ENCODE measurements at places on chromosomes 1 and 21.

DNA sequence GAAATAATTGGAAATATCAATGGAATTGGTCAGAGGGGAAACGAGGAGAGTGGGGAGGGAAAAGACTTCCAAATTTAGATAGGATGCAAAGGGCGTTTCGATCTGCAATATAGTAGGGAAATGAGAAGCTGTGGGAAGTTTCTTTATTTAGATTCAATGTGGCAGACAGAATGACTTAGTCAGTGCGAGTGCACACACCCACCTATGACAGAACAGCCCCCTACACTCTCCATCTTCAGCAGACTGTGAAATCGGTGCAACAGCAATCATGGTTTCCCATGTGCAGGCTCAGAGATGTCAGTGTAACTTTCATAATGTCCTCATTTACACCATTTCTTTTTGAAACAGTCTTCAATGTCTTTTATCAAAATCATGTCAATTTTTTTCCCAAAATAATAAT lies 46.0 kb downstream of the DIP2A start:
- DNase-seq, result no peak

DNA sequence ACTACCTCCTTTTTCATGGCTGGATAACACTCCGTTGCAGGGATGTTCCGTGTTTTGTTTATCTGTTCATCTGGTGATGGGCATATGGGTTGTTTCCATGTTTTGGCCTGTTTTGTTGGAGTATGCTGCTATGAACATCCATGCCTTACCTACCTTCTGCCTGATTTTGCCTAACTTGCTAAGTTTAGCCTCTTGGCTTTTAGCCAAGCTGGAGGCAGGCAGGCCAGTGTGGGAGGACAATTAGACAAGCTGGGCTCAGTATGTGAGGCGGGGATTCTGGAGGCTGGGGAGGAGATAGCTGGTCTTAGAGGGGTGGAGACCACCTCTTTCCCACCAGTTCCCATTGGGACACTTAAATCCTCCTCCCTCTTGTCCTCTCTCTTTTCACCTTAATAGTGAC lies 98.4 kb upstream of the WNT4 start:
- DNase-seq, result no peak

GRCh38 chr21:34046917-34047316 lies 26.5 kb upstream of the MRPS6 start:
- no peak for DNase-seq

DNA sequence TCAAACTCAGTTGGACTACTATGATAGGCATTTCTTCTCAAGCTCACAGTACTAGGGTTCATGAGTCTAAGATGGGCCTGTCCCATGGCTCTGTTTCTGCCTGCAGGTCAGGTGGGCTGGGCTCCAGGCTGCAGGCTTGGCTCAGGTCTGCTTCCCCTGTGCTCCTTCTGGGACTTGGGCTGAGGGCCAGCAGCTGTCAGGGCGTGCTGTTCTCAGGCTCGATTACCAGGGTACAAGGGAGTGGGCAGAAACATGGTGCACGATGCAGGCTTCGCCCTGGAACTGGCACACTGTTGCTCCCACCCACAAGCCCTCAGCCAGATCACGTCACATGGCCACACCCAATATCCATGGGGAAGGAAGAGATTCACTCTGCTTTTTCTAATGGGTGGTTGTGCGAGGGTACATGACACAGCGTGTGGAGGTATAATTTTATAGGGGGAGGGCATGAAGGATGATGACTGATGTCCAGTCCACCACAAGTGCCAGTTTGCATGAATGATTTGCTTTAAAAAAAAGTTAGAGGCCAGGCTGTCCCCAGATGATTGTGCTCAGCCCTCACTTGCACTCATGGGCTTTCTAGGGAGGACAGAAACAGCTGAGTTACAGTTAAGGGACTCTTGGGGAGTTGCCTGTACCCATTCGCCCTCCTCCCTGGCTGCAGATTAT lies 118.0 kb downstream of the ACTL8 start:
- no peak for DNase-seq

- no peak for DNase-seq
Measured at GRCh38 chr21:43907751-43908150, 42.7 kb downstream of the AGPAT3 start.

DNA sequence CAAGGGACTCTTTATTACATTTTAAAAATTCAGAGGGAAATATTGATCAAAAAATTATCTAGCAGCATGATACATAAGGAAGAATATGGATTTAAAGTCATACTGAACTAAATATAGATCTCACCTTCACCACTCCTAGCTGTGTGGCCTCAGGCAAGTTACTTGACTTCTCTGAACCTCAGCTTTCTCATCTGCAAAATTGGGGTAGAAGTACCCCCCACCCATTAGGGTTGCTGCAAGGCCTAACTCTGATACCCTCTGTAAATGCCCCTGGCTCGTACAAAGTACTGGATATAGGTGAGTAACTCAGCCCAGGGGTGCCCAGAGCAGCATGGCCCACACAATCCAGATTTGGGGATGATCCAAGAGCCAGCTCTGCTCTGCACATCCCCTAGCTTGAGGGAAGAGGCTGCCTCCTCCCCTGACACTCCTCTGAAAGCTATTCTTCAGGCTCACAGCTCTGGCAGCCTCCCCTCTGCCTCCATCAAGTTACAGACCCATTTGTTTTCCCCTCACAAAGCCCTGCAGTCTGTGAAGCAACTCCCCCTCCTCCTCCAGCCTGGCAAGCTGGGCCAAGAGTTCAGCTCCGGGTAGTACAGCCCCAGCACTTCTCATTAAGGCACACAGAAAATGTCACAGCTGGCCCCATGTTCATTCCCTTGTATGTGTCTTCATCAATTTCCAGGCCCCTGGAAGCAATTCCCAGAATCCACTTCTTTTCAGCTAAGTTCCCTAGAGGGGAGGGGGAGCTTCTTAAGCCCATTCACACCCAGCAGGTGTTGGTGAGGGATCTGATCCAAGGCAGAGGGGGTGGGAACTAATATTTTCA lies 143.7 kb downstream of the PLPP3 start:
- DNase-seq, result no peak

DNA sequence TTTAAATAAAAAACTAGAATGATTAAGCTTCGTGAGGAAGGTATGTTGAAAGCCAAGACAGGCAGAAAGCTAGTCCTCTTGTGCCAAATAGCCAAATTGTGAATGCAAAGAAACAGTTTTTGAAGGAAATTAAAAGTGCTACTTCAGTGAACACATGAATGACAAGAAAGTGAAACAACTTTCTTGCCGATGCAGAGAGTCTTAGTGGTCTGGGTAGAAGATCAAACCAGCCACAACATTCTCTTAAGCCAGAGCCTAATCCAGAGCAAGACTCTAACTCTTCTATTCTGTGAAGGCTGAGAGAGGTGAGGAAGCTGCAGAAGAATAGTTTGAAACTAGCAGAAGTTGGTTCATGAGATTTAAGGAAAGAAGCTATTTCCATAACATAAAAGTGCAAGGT lies 63.2 kb downstream of the TTC3 start:
- DNase-seq, result no peak

GRCh38 chr1:59171788-59172187 lies 125.1 kb upstream of the FGGY start:
- DNase-seq, result no peak

DNA sequence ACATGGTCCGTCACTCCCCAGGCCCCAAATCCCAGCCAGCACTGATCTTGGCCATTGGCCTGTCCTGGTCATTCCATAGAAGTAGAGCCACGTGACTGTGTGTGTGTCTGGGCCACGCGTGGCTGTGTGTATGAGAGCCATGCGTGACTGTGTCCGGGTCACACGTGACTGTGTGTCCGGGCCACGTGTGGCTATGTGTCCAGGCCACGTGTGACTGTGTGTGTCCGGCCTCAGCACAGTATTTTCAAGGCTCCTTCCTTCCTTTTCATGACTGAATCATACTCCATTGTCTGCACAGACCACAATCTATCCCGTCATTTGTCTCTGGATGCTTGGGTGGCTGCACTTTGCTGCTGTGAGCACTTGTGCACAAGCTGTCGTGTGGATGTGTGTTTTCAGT lies 67.4 kb downstream of the SKI start:
- no peak for DNase-seq

DNA sequence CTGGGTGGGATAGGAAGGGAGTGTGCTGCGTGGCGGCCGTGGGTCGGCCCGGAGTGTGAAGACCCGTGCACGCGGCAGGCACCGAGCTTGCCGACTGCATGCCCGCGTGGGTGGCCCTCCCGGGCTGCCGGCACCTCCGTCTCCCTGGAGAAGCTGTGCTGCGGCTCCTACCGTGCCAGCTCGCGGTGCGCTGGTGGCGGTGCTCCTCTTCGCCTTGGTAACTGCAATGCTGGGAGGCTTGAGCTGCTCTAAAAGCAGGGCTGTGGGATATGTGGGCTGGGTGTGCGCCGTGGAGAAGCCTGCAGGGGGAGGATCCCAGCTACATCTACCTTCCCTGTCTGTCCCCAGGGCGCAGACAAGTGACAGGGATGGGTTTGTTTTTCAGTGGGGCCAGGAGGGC lies 2.4 kb downstream of the GABRD start:
- no peak for DNase-seq

DNA sequence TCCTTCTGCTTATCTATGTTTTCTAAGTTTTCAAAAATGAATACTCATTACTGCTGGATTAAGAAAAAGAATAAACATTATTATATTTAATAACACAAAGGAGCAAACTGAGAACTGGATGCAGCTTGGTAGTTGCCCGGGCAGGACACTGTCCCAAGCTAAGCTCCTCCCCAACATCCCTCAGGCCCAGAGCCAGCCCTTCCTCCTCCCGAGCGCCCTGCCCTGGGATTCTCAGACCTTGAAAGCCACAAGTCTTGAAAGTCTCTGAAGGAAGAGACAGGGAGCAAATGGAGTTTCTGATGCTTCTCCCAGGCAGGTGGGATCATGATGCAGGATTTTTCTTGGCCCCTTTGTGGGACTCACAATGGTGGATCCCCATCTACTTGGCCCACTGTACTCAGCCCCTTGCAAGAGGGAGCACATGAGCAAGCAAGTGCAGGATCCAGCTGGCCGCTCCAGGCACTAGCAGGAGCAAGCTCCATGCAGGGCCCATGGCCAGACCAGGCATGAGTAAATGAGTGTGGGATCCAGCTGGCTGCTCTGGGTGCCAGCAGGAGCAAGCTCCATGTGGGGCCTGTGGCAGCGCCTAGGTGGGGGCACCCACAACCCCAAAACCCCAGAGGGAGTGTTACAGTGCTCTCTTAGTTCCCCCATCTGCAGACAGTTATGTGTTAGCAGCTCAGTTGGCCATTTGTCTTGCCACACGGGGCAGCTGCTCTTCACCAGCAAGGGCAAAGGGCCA lies 32.1 kb upstream of the RAB4A start:
- DNase-seq, result no peak

- no peak for DNase-seq
Measured at GRCh38 chr1:224199679-224200078, 16.6 kb downstream of the DEGS1 start.

DNA sequence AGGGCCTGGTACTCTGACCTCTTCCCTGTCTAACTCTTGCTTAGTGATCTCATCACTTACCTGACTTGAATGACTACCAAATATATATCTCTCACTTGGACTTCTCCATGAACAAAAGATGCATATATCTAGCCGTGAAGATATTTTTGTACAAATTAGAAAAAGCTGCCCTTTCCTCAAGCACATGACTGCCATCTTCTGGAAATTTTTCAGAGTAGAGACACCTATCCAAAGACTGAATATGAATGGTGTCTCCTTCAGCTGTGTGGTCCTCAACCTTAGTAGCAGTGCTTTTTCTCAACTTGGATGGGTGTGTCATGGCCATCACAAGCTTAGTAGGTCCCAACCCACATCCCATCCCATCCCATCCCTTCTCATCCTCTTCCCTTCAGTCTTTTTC lies 142.3 kb downstream of the DNM3 start:
- no peak for DNase-seq
